ENCODE measurements at places on chromosomes 5 and 9.

- no peak for DNase-seq
Observed at GRCh38 chr5:56330806-56331205, 97.7 kb upstream of the ANKRD55 start.

DNA sequence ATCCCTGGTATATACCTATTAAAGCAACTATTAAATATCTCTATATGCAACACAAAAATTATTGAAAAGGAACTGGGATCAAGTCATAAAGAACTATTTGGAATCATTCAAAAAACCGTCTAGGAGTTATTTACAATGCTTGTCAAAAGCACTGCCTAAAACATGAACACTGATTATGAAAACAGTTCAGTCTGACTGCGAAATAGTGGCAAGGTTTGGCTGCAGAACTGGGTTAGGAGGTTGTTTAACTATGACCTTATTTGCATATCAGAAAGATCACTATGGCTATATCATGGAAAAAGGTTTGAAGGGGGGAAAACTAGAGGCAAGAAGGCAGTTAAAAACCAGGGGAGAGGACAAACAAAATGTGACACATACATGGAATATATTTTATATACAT is 12.0 kb downstream of the FBXW2 start:
- DNase-seq: no peak

DNA sequence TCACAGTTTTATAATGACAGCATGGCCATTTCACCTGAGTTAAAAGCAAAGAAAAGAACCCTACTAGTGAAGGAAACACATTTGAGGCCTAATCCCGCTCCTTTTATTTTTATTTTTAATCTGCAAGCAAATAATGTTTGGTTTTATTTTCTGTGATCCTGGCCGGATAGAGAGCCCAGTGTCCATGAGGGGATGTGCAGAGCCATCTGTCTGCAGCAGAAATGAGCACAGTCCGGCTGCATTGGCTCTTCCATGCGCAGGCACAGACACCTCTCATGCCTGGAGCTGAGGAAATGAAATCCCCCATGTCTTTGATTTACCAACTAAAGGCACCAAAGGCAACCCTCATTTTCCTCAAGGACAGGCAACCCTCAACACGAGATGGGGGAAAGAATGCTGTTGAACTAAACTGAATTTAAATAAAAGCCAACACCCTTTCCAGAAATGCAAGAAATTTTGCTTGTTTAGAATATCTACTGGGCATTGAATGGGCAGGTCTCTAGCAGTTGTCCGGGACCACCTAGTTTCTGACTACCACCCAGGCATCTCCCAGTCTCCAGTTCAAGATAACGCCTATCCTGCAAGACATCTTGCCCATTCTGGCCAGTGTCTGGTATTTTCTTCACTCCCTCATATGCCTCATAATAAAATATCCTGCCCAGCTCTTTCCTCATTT is 47.9 kb upstream of the SEMA6A start:
- DNase-seq: no peak

GRCh38 chr5:150658699-150659265 is 2.3 kb upstream of the MYOZ3 start:
- no peak for DNase-seq

GRCh38 chr9:21481470-21482056 is 550 bp downstream of the IFNE start:
- DNase-seq: no peak

DNA sequence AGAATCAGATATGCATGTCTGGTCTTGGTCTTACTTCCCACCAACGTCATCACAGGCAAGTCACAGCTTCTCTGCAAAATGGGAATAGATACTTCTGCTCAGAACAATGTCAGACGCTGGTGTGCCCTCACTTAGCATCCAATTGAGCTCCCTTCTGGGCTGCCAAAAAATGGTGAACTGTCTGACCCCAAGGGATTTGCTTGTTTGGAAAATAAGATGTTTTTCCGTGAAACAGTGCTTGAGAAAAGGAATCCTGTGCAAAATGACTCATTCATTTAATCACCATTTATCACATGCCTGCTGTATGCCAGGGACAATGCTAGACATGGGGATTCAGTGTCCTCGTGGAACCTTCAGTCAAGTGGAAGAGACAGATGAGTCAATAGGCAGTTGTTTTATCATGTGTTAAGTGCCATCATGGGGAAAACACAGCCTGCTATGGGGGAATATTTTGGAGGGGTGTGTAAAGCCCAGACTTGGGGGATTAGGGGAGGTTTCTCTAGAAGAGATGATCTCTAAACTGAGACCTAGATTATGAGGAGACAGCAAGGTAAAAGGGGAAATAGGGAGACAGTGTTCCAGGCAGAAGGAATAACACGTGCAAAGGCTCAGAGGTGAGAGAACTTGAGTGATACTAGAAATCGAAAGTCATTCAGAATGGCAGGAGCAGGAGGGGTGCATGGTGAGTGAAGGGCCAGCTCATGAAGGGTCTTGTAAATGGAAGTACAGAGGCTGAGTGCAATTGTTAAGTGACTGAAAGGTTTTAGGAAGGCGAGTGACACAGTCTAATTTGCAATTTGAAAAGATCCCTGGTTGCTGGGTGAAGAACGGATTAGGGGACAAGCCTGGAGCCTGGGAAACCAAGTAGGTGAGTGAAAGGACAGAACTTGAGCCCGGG is 3.9 kb downstream of the NIPAL4 start:
- peak; percentile 96 for DNase-seq

- no peak for DNase-seq
Observed at GRCh38 chr5:142016556-142016955, 3.7 kb upstream of the GNPDA1 start.

DNA sequence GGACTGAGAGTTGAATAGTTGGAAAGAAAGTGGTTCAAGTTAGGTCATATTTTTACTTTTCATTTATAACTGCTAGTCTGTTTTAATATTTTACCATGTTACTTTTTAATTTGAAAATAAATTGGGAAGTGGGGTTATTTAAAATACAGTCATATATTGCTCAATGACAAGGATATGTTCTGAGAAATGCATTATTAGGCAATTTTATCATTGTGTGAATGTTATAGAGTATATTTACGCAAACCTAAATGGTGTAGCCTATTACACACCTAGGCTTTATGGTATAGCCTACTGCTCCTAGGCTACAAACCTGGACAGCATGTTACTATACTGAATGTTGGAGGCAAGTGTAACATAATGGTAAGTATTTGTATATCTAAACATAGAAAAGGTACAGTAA is 5.2 kb downstream of the CCDC152 start:
- DNase-seq: no peak

GRCh38 chr9:88193766-88194165 is 55.5 kb upstream of the SPATA31C2 start:
- no peak for DNase-seq

GRCh38 chr5:175664723-175665122 is 6.9 kb downstream of the HRH2 start:
- DNase-seq: no peak

DNA sequence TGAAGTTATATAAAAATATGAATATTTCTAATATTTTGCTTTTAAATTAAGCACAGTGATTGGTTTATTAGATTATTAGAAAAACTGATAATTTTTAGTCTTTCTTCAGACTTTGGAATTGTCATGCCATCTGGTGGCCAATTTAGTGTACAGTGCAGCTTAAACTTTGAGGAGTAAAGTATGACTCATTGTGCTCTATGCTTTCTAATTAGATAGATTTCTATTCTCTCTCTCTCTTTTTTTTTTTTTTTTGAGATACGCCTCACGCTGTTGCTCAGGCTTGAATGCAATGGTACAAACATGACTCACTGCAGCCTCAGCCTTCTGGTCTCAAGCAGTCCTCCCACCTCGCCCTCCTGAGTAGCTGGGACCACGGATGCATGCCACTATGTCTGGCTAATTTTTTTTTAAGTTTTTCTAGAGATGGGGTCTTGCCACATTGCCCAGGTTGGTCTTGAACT is 42.1 kb upstream of the GPR21 start:
- peak; percentile 92 for DNase-seq

GRCh38 chr5:98334946-98335345 is 438.5 kb upstream of the RGMB start:
- peak; percentile 25 for DNase-seq

GRCh38 chr5:7869474-7870136 is 657 bp downstream of the MTRR start:
- DNase-seq: peak; percentile 33

DNA sequence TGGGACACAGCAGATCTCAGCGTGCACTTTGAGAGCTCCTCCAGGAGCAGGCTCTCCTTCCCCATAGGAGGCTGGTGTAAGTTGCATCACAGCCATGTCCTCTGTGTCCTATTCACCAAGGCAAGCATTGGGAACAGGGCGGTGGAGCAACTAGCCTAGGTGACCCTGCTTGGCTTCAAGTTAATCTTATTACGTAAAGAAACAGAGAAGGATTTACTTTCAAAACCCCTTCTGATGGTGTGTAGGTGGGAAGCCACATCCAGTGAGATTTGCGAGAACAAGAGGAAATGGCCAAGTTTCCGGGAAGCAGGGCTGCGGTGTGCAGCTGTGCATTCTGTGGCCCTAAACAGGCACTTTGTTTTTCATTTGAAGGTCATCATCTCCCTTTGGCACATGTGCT is 80.2 kb downstream of the TRIO start:
- no peak for DNase-seq

DNA sequence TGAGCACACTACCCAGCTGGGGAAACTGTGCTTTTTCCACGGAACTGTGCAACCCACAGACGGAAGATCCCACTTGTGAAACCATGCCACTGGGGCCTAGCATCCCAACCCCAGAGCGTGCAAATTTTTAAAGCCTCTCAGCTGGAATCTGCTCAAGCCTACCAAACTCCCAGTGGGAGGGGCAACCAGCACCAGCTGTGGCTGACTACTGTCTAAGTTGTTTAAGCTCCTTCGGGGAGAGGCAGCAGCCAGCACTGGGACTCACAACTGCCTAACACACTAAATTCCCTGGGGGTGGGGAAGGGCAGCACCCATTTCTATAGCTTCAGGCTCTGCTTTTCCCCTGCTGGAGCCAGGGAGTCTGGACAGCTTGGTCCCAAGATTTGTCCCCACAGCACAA is 287.6 kb upstream of the MSX2 start:
- no peak for DNase-seq

DNA sequence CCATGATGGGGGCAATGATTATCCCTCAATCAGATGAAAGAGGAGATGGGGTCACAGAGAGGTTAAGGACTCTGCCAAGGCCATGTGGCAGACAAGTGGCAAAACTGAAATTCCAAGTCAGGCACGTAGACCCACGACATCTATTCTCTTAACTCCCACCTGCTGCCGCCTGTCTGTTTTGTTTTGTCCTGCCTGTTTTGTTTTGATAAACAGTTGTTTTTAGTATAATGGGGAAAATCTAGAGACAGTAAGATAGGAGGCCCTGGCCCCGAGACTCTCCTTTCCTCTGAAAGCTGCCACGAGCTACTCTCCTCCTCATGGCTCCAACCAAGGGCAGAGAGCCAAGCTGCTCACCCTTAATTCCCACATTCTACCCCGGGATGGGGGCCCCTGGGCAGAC is 4.9 kb downstream of the FSTL4 start:
- DNase-seq: no peak

Data from EH (cell line).